DMS153 (cell line): ENCODE measurements at places on chromosomes 4 and X.

DNA sequence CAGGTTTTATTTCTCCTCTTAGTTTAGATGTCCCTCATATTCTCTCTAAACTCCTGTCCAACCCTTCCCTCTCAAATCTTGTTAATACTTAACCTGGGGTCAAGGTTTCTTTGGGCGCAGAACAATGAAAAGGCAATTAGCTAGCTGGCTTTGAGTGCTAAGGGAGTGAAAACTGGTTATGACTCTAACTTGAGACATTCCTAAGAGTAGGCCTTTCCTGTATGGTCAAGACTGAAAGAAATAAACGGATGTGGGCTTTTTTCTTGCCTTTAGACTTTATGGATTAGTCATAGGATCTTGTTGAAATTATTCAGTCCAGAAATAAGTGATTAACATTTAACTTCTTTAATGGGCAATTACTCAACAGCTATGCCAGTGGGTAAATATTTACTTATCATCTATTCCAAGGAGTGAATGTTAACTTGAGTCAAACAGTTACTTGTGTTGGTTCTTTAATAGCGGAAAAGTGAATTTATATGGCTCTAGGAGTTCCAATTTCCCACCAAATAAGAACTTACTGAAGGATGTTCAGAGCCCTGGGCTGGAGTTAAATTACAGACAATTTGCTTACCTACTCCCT lies 141.7 kb upstream of the SCML1 start:
- no peak for DNase-seq

- DNase-seq = no peak
These were observed 24.8 kb downstream of the LRBA start for GRCh38 chr4:150990250-150990649.

GRCh38 chrX:7062903-7063302 lies 84.6 kb upstream of the STS start:
- DNase-seq = no peak

- DNase-seq = no peak
These were observed 8.2 kb upstream of the TLR10 start for GRCh38 chr4:38791010-38791409.

DNA sequence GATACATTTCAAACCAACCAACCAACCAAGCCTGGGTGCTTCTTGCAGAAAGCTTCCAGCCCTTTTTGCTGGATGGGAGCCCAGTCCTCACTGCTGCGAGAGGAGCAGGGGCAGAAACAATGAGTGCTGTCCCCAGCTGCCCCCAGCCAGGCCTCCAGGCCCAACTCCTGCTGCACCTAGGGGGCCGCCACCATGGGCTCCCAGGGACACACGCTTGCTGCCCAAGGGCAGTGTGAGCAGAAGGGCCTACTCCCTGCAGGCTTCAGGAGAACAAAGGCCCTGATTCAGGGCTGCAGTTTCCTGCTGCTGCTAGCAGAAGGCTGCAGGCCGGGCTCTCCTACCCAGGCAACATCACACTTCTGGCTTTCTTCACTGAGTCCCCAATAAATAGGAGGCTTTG lies 37.7 kb upstream of the ENPP6 start:
- DNase-seq = no peak

DNA sequence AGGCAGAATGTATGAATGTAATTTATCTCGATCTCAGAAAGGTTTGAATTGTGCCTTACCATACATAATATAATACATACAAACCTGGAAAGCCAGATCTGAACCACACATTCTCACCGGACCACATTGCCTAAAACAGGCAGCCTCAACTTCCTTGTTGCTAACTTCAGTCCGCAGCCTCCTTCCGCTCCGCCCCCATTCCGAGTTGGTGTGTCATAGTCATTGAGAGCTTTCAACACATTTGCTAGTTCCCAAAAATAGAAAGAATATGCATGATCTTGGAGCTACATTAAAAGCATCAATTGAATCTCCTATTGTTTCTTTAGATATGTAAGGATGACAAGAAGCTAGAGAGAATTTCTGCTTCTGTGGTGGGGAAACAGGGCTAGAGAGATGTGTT lies 127.2 kb downstream of the ARHGEF9 start:
- DNase-seq = no peak

- DNase-seq = no peak
These were observed 11.0 kb upstream of the CXCL2 start for GRCh38 chr4:74109870-74110605.

- DNase-seq = no peak
These were observed 487 bp downstream of the TBCK start for GRCh38 chr4:106315476-106315967.

DNA sequence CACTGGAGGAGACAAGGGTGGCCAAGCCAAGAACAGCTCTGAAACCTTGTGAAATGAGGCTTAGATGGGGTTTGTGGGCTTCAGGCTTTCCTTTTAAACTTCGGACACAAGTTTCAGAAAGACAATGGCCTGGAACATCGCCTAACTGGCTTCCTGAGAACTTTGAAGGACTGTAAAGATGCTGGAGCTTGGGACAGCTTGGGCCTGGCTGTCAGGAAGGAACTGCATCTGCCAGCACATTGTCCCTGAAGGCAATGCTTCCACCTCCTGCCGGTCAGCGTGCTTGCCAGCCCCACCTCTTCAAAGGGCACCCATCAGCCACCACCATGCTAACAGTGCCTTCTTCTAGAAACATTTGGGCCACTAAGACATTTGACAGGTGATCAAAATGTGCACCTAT lies 107.9 kb downstream of the DRD5 start:
- no peak for DNase-seq

GRCh38 chr4:6912441-6912840 lies 2.8 kb downstream of the TBC1D14 start:
- DNase-seq = no peak

DNA sequence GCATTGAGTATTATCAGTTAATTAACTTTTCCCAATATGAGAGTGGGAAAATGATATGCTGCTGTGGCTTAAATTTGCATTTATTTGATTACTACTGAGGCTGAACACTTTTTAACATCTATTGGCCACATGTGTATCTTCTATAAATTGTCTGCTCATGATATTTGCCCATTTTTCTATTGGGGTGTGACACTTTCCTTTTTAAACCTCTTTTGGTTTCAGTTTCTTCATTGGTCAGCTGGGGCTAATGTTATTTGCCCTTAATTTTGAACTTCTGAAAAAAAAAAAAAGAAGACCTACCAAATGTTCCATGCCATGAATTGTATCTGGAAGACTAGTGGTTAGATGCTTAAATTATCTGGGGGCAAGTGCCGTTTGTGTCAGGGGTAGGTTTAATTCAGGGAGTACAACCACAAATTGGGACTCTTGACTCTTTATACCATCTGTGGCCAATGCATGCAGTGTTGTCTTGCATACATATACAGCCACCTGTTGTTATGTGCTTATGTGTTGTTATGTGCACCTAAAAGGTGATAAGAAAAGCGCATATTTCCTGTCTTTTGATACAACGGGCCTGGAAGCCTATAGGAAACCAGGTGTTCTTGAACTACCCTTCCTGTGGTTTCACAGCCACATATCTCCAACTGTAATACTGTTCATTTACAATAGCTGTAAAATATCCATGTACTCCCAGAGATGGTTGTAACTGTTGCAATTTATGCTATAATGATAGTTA lies 49.0 kb downstream of the SH2D1A start:
- DNase-seq = no peak

DNA sequence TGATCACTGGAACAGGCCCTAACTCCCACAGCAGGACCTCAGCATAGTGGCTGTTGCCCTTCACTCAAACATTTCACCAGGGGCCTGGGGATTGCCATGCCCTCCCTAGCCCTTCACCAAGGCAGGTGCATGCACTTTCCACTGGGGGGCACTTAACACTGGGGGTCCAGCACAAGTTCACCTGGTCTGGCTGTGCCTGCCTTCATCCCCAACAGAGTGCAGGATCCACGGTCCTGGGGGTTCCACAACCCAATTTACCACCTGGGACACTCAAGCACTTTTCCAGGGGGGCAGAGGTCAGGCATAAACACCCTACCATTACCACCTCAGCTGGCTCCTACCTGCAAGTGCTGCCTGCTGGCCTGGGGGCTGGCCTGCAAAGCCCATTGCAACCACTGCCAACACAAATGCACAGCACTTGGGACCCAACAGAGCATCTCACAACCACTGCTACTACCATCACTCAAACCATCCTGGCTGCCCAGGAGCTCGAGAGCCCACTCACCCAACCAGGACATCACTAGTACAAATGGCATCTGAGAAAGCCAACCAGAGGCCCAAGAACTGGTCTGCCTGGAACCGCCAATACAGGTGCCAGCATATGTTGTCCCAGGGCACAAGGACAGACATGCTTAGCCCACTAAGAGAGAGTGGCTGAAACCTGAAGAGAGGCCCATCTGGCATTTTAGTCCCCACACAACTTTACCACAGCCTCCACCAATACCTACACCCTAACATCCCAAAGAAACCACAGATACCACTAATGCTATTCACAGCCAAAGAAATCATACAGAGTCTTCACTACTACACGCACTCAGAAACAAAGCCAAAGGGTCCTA lies 43.1 kb downstream of the NAT8L start:
- DNase-seq = no peak

GRCh38 chr4:141971869-141972268 lies 335.5 kb downstream of the IL15 start:
- DNase-seq = no peak

DNA sequence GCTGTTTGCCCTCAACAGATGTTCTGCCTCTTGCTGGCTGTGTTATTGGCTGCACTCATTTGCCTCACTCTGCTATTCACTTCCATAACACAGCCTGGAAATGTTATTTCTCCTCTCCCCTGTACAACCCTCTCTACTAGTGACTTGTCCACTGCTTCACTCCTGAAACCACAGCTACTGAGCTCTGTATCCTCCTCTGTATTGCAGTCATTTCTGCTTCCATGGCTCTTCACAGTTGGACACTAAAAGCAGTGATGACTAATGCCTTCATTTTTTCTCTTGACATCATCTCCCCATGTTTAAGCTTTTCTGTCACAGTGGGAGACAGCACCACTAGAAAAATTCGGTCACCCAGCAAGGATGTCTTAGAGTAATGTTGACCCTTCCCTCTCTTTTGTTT lies 123.0 kb upstream of the PPP1R2C start:
- no peak for DNase-seq

GRCh38 chr4:17817027-17817426 lies 6.2 kb downstream of the NCAPG start:
- DNase-seq = no peak

DNA sequence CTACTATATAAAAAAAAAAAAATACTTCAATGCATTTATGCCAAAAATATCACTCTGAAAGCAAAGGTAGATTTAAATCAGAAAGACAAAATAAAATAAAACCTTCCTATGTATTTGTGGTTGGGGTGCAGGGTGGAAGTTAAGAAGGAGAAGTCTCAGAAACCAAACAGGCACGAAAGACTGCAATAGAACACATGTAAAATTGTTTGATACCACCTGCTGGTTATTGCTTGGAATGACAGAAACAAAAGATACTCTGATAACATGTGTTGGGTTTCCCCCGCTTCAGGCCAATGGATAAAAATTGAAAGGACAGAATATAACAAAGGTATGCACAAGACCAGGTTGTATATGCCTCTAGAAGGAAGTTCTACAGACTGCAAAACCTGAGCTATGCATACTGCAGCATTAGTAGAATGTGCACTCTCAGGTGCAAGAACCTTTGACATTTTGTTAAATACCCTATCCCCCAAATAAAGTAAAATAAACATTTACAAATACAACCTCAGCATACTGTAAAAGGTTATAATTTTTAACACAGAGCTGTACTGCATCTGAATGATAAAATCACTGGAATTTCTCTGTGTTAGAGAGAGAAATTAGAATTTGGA lies 118.8 kb downstream of the GABRA2 start:
- DNase-seq = no peak

DNA sequence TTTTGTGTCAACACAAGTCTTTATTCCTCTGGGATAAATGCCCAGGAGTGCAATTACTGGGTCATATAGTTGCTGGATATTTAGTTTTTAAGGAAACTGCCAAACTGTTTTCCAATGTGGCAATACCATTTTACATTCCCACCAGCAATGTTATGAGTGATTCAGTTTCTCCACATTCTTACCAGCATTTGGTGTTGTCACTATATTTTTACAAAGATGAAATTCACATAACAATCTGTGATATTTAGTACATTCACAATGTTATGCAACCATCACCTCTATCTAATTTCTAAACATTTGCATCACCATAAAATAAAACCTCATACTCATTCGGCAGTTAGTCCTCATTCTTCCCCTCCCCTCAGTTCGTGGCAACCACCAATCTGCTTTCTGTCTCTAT lies 75.0 kb downstream of the MAMLD1 start:
- DNase-seq = no peak

DNA sequence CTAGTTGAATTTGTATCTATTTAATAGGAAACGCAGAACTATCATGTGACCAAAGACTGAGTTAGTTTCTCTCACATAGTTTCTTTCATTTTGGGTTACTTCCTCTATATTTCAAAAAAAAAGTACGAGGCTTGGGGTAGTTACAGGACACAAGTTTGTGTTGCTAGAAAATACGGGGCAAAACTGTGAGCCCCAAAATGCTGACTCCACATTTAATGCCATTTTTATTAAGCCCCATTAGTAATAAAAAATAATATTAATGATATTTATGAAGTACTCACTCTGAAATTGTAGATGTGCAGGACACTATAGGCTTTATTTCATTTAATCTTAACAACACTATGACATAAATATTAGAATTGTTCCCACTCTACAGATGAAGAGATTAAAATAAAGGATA lies 268.6 kb downstream of the DTHD1 start:
- DNase-seq = no peak

DNA sequence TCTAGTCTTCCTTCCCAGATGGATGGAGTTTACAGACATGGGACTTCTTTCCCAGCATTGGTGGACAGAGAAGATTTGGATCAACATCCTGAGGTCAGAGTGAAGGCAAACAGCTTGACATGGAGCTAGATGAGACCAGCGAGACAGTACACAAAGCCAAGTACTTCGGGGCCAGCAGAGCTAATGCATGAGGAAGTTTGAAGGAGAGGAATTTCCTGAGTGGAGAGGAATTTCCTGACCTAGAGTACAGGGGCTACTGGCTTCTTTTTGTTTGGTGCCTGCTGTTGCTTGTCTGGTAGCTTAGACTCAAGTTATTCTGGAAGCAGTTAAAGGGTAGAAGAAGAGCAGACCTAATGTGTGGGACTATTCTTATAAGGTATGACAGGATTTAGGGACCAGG lies 69.1 kb upstream of the EOLA2 start:
- no peak for DNase-seq

GRCh38 chr4:46249516-46249915 lies 125.7 kb upstream of the GABRG1 start:
- DNase-seq = no peak

DNA sequence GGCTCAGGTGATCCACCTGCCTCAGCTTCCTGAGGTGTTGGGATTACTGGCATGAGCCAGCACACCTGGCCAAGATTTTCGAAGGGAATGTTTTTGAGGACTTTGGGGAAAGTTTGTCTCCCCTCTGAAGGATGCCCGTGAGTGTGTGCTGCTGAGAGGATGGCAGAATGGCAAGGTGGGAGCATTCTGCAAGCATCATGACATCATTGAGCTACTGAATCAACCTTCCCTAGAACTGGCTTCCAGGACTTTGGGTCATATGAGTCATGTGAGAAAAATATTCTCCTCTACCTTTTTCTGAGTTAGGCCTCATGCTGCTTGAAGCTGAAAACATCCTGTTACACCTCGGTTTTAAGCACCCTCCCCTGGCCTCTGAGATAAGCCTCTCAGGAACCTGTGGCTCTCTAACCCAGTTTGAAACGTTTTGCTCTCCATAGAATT lies 31.0 kb downstream of the TMEM131L start:
- DNase-seq = no peak
